ENCODE measurements at places on chromosomes 1 and 21.

DNA sequence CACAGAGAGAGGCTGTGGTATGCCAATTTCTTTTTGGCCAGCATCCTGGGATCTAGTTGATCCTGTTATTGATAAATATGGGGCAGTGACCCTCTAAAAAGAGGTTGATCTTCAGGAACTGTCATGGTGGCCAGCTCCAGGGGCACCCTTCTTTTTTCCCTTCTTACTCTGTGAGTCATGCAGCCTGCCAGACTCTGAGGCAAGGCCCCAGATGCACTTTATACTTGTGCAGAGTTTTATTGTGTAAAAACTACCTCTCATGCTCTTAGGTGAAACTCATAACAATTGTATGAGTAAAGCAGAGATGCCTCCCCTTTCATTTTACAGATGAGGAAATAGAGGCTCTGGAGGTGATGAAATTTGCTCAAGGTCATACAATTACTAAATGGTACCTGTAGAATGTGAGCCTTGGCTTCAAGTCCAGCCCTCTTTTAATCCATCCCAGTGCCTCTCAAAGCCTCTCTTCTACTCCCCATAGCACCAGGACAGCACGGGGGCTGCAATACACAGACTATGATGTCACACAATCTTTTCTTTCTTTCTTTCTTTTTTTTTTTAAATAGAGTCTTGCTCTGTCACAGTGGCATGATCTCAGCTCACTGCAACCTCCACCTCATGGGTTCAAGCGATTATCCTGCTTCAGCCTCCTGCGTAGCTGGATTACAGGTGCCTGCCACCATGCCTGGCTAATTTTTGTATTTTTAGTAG is 387.8 kb downstream of the KCNH1 start:
- peak; percentile 17 for DNase-seq

- no peak for DNase-seq
Observed at GRCh38 chr1:69076631-69077030, 491.1 kb upstream of the LRRC7 start.

DNA sequence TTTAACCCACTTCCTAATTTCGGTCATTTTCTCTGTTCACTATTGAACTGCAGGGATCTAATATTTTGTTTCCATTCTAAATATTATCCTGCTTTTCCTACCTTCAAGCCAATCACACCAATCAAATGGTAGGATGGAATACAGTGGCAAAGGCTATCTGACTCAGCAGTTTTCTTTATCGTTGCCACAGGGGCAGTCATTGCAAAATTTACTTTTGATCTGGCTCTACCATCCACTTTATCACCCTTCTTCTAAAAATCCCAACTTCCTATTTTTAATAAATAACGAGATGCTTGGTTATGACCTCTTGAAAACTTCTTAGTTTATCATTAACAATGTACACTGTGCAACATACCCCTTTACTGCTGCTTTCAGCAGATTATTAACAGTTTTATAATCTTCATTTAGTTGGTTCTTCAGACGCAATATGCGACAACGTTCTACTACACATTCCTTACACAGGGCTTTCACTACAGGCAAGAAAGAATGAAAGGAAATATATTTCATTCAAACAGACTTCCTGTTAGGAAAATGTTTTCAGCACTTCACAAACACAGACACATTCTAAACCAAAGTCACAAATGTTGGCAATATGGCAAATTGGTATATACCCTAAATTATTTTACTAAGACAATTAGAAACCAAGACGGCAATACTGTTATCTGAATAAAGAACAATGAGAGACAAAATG is 52.3 kb upstream of the RAP1GAP start:
- no peak for DNase-seq

GRCh38 chr1:160403244-160403643 is 2.9 kb downstream of the VANGL2 start:
- no peak for DNase-seq

- no peak for DNase-seq
Observed at GRCh38 chr1:24323281-24323680, 4.1 kb downstream of the GRHL3 start.

GRCh38 chr1:42529724-42530181 is 66.7 kb downstream of the CCDC30 start:
- DNase-seq = peak; percentile 24
